ENCODE measurements at places on chromosomes 7 and 10.

GRCh38 chr10:28891058-28891713, 213.9 kb downstream of the BAMBI start:
- DNase-seq = no peak

DNA sequence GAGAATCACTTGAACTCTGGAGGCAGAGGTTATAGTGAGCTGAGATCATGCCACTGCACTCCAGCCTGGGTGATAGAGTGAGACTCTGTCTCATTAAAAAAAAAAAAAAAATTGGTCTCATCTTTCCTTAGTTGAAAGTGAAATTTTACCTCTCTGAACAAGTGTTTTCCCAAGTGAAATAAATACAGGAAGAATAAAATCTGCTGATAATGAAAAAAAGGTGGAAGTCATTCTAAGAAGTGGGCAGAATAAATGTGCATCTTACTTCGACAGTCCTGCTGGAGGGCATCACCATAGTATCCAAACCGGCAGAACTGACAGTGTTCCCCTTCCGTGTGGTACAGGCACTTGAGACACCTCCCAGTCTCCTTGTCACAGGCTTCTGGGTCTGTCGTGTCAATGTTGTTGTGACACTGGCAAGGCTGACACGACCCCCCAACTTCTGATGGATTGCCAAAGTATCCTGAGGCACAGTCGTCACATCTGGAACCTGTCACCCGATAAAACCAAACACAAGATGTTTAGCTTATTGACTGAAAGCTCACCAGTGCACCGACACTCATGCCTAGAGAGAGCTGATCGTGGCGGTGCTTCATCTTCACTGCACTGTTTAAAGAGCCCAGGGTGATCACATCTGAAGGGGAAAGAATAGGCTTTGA, 49.6 kb downstream of the LAMB1 start:
- no peak for DNase-seq

DNA sequence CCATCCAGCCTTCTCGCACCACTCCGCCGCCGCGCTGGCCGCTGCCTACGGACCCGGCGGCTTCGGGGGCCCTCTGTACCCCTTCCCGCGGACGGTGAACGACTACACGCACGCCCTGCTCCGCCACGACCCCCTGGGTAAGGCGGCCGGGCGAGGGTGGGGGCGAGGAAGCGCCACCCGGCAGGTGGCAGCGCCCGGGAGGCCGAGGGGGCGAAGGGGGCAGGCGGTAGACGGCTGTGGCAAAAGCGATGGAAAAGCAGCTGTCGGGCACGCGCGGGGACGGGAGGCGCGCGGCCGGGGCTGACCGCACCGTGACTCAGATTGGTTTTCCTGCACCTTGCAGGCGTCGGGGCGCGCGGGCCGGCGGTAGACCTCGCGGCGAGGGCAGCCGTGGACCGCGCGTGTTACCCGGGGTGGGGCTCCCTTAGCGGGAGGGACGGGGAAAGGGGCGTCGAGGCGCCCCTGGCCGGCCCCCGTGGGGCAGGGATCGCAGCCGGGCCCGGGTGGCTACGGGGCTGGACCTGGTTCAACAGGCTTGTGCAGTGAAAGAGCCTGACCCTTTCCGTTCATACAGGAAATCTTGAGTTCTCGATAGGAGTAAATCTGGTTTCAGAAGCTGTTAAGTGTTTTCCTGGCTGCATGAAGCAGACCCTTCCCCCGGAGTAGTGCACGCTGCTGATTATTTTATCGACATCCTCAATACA, 608 bp downstream of the HHEX start:
- peak; percentile 76 for DNase-seq

DNA sequence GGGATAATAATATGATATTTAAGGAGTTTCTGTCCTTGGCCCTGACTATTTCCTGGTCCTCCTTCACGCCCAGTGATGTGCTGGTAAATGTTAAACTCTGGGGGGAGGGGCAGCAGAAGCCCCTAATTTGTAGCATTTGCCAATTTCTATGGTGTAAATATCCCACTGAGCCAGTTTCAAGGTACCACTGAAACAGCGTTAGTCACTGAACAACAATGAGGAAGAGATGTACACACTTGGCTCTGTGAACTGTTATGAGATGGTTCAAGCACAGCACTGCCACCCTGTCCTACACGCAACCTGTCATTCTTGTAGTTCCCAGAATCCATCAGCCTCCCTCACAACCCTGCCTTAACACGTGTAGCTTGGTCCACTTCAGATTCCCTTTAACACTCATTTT, 39.8 kb downstream of the MET start:
- DNase-seq = no peak

DNA sequence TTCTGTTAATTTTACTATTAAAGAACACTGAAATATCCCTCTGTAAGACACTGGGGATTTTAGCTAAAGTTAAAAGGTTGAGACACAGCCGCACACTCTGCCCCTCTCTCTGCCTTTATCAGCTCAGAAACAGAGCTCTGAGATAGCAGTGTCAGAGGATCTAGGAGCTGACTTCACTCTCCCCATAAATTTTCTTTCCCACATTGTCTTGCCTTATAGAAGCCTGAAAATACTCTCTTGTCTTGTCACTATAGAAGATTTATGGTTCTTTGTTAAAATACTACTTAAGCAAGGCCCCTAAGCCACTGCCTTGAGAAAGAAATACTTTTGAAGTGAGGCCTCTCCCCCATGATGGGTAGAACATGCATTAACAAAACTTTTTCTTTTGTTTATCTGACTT, 105.7 kb upstream of the C10orf90 start:
- DNase-seq = no peak

- DNase-seq = no peak
Observed at GRCh38 chr7:92608380-92609322, 18.5 kb upstream of the FAM133B start.
